Stimulated activated CD8-positive, alpha-beta memory T cell treated with anti-CD3 and anti-CD28 coated beads, Interleukin-4, amount 100 ng/mL, for 1 hour (primary cell): ENCODE measurements at places on chromosomes 2 and 18.

GRCh38 chr2:54063967-54064535 lies 51.4 kb upstream of the ACYP2 start:
- no peak for DNase-seq

GRCh38 chr2:17680119-17680518 lies 73.5 kb downstream of the SMC6 start:
- no peak for DNase-seq

GRCh38 chr18:25561918-25562317 lies 210.0 kb upstream of the ZNF521 start:
- no peak for DNase-seq

GRCh38 chr2:45968946-45969584 lies 317.6 kb downstream of the PRKCE start:
- no peak for DNase-seq

GRCh38 chr2:10601866-10602566 lies 87.8 kb downstream of the NOL10 start:
- DNase-seq: no peak

GRCh38 chr2:201858281-201859184 lies 52.2 kb downstream of the CDK15 start:
- DNase-seq: no peak

DNA sequence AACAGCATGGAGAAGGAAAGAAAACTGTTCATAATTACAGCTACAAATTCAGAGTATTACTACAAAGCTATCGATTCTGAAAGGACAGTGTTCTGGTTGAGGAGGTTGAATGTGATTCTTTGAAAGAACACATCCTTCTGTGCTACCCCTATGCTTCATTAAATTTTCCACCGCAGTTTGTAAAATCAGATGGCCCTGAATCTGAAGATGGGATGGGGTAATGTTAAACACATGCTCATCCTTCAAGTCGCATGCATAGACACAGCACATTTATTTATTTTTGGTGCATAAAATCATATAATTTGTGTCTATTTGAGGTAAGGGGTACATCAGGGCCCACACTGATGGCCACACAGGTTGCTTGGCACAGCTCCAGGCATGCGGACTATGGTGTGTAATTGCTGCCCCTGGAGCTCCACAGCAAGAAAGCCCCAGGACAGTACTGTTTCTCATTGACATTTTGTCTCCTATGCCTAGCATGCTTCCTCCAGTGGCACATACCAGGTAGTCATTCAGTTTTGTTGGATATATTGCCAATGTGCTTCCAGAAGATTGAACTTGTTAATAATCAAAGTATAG lies 238.8 kb upstream of the TANK start:
- DNase-seq: no peak

GRCh38 chr2:230874456-230874855 lies 9.7 kb downstream of the ITM2C start:
- DNase-seq: no peak
